ENCODE measurements at places on chromosomes 6 and 20.

DNA sequence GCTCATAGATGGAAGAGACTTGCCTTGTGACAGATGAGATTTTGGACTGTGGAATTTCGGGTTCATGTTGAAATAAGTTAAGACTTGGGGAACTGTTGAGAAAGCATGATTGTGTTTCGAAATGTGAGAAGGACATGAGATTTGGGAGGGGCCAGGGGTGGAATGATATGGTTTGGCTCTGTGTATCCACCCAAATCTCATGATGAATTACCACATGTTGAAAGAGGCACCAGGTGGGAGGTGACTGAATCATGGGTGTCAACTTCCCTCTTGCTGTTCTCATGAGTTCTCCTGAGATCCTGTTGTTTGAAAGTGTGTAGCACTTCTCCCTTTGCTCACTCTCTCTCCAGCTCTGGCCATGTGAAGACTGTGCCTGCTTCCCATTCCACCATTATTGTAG lies 17.9 kb downstream of the AHI1 start:
- DNase-seq, result no peak

GRCh38 chr6:84052204-84052882 lies 18.8 kb downstream of the MRAP2 start:
- peak; percentile 31 for DNase-seq

DNA sequence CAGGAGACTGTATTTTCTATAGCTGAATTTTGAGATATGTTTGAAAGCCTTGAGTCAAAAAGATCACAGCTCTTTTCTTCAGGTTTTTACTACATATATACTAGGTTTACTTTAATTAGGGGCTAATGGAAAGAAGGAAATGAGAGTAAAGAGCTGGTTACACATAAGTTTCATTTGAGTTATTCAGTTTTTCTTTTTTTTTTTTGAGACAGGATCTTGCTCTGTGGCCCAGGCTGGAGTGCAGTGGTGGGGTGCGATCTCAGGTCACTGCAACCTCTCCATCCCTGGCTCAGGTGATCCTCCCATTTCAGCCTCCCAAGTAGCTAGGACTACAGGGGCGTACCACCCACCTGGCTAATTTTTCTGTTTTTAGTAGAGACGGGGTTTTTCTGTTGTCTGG lies 4.8 kb downstream of the ARFGEF2 start:
- no peak for DNase-seq

GRCh38 chr6:155441112-155441465 lies 14.6 kb downstream of the NOX3 start:
- no peak for DNase-seq

GRCh38 chr20:63740070-63740626 lies 572 bp downstream of the SLC2A4RG start:
- DNase-seq, result peak; percentile 15

DNA sequence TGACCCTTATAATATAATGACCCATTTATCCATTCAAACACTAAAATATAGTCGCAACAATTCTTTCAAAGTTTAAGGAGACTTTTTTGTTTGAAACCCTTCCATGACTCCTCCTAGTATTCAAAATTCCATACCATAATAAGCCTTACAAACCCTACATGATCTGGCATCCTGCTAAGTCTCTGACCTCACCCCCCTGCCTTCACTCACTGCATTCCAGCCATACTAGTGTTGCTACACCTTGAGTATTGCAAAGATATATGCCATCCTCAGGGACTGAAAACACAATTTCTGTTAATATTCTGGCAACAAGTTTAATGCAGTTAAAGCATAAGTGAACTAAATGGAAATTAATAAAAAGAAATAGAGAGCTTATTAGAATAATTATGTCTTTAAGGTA lies 168.4 kb downstream of the EYS start:
- DNase-seq, result no peak

- DNase-seq, result no peak
Measured at GRCh38 chr20:60046011-60046413, 87.8 kb downstream of the CDH26 start.

DNA sequence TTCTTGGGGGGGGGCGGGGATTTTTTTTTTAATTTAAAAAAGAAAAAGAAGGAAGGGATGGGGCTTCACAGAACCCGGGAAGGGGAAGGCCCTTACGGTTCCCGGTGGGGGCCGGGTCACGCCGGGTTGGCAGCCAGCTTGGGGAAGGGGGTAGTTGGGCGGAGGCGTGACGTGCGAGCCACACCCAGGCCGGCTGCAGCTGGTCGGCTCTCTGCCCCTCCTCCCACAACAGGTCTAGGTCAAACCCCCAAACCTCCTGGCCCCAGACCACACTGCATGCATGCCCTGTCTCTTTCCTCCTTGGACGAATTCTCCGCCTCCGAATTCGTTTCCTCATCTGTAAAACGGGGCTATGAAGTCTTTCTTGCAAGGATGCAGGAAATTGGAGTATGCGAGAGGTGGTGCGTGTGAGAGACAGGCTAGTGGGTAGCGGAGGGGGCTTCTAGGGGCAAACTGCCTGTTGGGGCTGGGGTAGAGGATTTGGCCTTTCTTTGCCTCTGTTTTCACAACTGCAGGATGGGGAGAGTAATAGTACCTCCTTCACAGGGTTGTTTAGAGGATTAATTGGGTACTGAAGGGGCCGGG lies 828 bp downstream of the HCK start:
- DNase-seq, result no peak

DNA sequence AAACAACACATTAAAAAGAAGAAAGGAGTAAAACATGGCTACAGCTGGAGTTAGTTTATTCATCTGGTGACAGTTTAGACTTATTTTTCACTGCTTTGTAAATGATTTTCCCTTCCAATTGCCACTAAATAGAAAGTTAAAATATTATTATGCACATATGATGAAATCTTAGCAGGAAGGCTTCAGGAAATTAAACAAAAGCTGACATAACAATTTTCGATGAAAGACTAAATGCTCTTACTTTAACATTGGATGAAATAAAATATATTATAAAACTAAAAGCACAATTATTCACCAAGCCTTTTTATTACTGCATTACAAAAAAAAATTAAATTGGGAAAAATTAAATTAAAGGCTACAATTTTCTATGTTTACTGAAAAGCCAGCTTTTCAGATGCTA lies 158.0 kb downstream of the MMUT start:
- DNase-seq, result no peak

GRCh38 chr6:106381881-106382280 lies 21.4 kb downstream of the CRYBG1 start:
- DNase-seq, result no peak

DNA sequence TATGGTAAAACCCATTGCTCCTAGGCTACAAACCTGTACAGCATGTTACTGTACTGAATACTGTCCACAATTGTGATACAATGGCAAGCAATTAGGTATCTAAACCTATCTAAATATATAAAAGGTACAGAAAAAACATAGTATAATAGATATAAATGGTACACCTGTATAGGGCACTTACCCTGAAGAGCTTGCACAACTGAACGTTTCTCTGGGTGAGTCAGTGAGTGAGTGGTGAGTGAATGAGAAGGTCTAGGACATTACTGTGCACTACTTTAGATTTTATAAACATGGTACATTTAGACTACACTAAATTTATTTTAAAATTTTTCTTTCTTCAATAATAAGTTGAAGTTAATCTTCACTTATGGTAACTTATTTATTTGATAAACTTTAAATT lies 119.9 kb upstream of the CEP85L start:
- DNase-seq, result no peak

DNA sequence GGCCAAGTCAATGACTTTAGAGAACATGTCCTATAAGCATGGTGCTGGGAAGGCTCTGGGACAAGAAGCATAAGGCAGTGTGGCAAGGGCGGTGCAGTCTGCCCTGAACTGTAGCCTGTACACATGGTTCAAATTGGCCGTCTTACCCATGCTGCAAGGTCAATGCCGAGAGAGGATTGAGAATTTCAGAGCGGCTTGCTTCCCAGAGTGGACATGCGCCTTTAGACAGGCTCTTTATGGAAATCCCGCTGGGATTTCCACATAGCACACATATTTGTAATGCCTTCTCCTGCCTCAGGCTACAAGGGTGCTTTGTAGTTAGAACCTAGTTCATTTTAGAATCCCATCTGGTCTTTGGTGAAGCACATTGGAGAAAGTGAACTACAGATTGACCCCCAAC lies 36.1 kb upstream of the CEP162 start:
- DNase-seq, result no peak

DNA sequence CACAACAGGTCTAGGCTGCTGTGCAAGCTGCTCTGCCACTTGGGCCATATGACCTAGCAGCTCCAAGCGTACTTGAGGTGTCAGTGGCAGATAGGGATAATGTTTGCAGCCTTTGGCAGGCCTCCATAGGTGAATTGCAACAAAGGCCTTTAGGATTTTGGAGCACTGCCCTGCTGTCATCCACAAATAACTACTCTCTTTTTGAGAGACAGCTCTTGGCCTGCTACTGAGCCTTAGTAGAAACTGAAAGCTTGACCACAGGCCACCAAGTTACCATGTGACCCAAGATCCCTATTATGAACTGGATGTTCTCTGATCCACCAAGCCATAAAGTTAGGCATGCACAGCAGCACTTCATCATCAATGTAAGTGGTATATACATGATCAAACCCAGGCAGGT lies 29.9 kb downstream of the FBXO30 start:
- no peak for DNase-seq

GRCh38 chr6:76706631-76707030 lies 634.2 kb upstream of the IMPG1 start:
- no peak for DNase-seq

- peak; percentile 65 for DNase-seq
Measured at GRCh38 chr6:46491201-46491627, at the start of gene RCAN2. TSS of gene RCAN2 (minus strand) at chr6:46491449.

Data from anterior cingulate cortex (tissue), 58 donors.